Glutamatergic neuron (in vitro differentiated cells): ENCODE measurements at places on chromosomes 5 and 9. TPM values are rescaled to one million over a fixed set of nuclear protein-coding genes. Genes with fewer than 3 reads are reported as not detected.

The TMOD1 gene
- total RNA-seq, result 0.64 TPM

The GEMIN5 gene
- 13.9 TPM for total RNA-seq

DNA sequence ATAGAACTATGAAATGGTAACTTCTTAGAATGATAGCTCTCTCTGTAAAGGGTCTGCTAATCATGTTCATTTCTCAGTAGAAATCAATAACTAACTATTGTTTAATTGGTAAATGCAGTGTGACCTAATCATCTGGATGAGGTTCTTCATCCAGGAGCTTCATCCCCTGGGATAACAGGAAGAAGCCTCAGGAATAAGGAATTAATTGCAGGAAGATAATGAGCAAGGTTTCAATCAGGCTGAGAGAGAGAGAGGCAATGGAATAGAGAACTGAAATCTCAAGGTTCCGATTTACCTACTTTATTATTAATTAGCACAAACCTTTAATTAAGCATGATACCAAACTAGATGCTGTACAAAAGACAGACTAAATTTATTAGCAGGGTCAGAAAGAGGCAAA lies 499.7 kb downstream of the MAT2B start:
- no peak for DNase-seq

DNA sequence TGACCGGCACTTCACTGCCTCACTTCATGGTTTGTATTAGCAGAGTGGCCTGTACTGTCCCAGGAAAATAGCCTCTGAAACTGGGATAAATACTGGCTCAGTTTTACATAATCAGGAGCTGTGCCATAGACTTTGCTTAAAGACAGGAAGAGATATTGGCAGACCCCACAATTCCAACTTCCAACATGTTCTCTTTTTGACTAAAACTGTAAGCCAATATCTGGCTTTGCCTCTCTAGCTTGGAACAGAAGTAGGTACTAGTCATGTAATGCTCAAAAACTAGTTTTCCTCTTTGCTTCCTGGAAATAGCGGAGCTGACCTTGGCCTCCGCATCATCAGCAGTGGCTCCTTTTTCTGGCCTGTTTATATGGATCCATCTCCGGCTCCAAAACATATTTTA lies 276.9 kb downstream of the CDH9 start:
- no peak for DNase-seq
